ENCODE measurements at places on chromosomes 7 and 10.

GRCh38 chr10:70169011-70169410 lies 1.3 kb downstream of the SAR1A start:
- H3K27me3 ChIP-seq: no peaks in the 10 kb centered on the region
- H3K27ac ChIP-seq: peak overlapping the region; percentile 98
- peaks cover 5% of the 10 kb centered on the region for H3K36me3 ChIP-seq
- DNase-seq: no peak
- H3K4me3 ChIP-seq: peak overlapping the region; percentile 96

GRCh38 chr10:100888957-100889356 lies 23.8 kb upstream of the SLF2 start:
- no peaks in the 10 kb centered on the region for H3K36me3 ChIP-seq
- peaks cover 50% of the 10 kb centered on the region for H3K27me3 ChIP-seq
- no peaks in the 10 kb centered on the region for H3K4me1 ChIP-seq
- no peak overlapping the region for H3K4me3 ChIP-seq

DNA sequence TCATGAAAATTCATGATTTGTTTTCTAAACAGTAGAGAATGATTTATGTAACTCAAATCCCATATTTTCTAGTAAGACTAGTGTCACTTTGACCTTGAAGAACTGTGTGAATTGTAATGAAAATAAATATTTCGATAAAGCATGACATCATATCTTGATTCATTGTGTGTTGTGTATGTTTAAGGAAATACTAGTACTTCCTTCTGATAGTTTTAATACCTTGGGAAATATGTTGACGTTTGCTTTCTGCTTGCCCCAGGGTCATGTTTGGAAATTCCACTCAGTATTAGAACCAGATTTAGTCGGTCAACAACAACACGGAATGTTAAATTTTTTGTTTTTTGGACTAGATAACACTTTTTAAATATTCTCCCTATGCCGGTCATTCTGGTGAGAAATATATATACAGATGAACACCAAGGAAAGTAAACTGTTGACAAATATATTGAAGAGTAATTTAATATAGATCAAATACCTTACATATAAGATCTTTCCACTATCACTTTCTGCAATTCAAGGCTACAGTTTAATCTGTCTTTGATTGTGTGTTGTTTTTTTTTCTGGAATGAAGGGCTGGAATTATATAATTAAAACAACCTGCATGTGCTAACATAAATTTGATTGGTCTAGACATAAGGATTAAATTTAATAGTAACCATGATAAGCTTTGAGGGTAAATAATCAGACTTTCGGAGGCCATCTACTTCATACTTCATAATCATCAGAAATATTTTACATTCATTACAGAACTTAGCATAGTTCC lies 126.2 kb downstream of the MDFIC start:
- no peaks in the 10 kb centered on the region for H3K36me3 ChIP-seq
- no peak for DNase-seq
- H3K4me3 ChIP-seq: no peak overlapping the region
- no peak overlapping the region for H3K27ac ChIP-seq

GRCh38 chr7:64574540-64575099 lies 11.7 kb upstream of the ZNF680 start:
- no peak for DNase-seq
- no peak overlapping the region for H3K27ac ChIP-seq
- H3K4me3 ChIP-seq: peak overlapping the region; percentile 59

- H3K27me3 ChIP-seq: no peaks in the 10 kb centered on the region
- no peak overlapping the region for H3K4me3 ChIP-seq
- no peak for DNase-seq
- H3K36me3 ChIP-seq: no peaks in the 10 kb centered on the region
These were observed 56.8 kb downstream of the ZRANB1 start for GRCh38 chr10:124998624-124999291.

GRCh38 chr10:59907537-59907917 lies 1.2 kb upstream of the CCDC6 start:
- H3K36me3 ChIP-seq: peaks cover 13% of the 10 kb centered on the region
- peaks cover 51% of the 10 kb centered on the region for H3K4me1 ChIP-seq
- peak overlapping the region; percentile 99 for H3K27ac ChIP-seq
- no peaks in the 10 kb centered on the region for H3K27me3 ChIP-seq

GRCh38 chr10:99276848-99277486 lies 41.3 kb upstream of the HPSE2 start:
- peaks cover 28% of the 10 kb centered on the region for H3K27me3 ChIP-seq
- DNase-seq: no peak
- no peaks in the 10 kb centered on the region for H3K4me1 ChIP-seq

DNA sequence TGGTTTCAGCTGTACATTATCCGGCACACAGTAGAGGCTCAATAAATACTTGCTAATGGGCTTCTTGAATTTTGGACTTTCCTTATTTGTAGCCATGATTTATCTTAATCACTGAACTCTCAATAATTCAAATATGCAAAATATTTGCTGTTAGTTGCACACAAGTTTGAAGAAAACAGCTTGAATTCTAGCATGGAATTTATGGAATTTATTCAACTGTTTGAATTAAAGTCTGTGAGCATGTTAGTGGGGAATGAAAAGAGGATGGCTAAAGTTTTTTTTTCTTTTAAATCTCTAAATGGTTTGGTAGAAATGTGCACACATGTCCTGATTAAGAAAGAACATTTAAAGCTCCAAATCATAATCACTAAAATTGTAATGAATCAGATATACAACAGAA lies 42.5 kb downstream of the SIRT1 start:
- DNase-seq: no peak
- H3K27ac ChIP-seq: peak overlapping the region; percentile 43
- no peaks in the 10 kb centered on the region for H3K4me1 ChIP-seq
- no peak overlapping the region for H3K4me3 ChIP-seq

DNA sequence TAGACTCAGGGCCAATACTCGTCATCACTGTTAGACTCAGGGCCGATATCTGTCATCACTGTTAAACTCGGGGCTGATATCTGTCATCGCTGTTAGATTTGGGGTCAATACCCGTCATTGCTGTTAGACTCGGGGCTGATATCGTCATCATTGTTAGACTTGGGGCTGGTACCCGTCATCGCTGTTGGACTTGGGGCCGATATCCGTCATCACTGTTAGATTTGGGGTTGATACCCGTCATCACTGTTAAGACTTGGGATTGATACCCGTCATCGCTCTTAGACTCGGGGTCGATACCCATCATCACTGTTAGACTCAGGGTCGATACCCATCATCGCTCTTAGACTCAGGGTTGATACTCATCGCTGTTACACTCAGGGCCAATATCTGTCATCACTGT lies 56.5 kb downstream of the BEND7 start:
- no peak overlapping the region for H3K4me3 ChIP-seq
- no peaks in the 10 kb centered on the region for H3K4me1 ChIP-seq
- no peaks in the 10 kb centered on the region for H3K27me3 ChIP-seq
- no peak overlapping the region for H3K27ac ChIP-seq
- DNase-seq: no peak

- no peak overlapping the region for H3K27ac ChIP-seq
- H3K27me3 ChIP-seq: no peaks in the 10 kb centered on the region
- peaks cover 1% of the 10 kb centered on the region for H3K4me1 ChIP-seq
- H3K4me3 ChIP-seq: no peak overlapping the region
- H3K36me3 ChIP-seq: peaks cover 3% of the 10 kb centered on the region
These were observed 50.0 kb downstream of the PRF1 start for GRCh38 chr10:70552586-70552985.

GRCh38 chr10:14052931-14053330 lies 277.8 kb downstream of the FRMD4A start:
- peaks cover 3% of the 10 kb centered on the region for H3K36me3 ChIP-seq
- DNase-seq: no peak
- no peak overlapping the region for H3K4me3 ChIP-seq
- no peaks in the 10 kb centered on the region for H3K4me1 ChIP-seq

Data from stimulated activated naive B cell treated with anti-CD40 and anti-IgM and Interleukin-4, amounts not matched to agents 10 μg/mL and 1 μg/mL and 100 μg/mL, for 72 hours (primary cell).